ENCODE measurements at places on chromosomes 3 and 15.

DNA sequence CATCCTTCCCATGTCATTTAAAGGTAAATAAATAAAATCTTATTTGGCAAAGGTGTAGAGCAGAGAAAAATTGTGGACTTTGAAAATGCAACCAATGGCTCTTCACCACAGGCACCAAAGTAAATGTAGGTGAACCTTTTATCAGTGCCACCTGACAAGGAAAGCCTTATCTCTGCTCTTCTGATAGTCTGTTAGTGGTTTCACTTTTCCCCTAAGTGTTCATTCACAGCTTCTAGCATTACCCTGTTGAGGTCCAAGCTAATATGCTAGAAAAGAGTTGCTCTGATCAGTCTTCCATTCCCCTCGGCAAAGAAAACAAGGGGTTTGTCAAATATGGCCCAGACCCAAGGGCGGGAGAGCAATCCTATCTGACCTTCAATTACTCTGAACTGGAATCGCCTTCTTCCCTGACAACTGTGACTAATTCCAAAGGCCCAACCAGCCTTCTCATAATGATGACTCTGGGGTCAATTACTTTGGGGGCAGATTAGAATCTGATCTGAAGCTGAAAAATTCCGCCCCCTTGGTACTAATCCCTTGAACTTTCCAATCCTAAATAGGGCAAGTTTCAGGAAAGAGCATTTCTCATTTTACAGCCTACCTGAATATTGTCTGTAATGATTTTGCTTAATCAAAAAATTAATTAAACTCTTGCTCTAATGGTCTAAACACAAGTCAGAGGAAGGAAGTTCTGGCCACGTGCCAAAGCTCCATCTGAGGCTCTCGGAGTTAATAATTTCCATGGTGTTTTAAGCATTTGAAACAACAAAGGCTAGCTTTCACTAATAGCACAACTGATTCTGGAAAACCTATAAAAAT lies 52.4 kb downstream of the SETMAR start:
- DNase-seq = no peak

GRCh38 chr3:141150081-141150830 lies 81.4 kb upstream of the PXYLP1 start:
- no peak for DNase-seq

DNA sequence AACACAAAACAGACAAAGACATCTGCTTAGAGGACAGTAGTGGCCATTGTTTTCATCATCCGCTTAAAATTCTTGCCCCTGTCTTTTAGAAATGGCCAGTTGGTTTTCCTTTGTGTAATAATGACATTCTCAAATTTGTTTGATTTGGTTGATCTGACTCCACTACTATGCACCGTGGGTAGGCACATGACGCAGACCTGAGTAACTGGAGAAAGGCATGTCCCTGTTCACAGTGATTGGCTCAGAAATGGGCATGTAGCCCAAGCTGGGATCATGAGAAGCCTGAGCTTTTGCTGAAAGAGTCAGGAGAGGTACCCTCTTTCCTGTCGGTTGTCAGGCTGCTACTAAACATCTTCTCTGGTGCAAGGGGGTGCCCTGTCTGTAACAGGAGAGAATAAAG lies 36.6 kb upstream of the MAGI1 start:
- DNase-seq = peak; percentile 52

DNA sequence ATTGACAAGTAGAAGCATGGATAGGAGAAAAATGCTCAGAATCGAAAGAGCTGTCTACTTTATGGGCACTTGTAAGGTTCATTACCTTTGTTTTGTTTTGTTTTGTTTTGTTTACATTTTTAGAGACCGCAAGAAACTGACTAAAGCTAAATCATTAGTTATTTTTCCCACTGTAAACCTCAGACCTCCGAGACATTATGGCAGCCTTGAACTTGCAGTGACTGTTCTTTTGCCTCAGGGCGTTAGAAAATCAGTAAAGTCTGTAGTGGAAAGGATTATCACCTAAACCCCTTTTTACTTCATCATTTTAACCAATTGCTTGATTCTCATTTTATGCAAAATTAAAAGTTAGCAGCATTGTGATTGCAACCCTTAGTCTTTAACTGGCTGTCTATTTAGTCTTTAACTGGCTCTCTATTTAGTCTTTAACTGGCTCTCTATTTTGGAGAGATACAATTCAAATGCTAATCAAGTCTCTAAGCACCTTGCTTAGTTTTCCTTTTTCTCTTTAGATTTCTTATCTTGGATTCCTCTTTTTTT lies 383.3 kb upstream of the ROBO2 start:
- no peak for DNase-seq

GRCh38 chr15:25863111-25863967 lies at the start of gene ATP10A:
TSS of gene ATP10A (minus strand) at chr15:25863327. CDS start at chr15:25863096, 231 bp downstream.
- peak; percentile 76 for DNase-seq

DNA sequence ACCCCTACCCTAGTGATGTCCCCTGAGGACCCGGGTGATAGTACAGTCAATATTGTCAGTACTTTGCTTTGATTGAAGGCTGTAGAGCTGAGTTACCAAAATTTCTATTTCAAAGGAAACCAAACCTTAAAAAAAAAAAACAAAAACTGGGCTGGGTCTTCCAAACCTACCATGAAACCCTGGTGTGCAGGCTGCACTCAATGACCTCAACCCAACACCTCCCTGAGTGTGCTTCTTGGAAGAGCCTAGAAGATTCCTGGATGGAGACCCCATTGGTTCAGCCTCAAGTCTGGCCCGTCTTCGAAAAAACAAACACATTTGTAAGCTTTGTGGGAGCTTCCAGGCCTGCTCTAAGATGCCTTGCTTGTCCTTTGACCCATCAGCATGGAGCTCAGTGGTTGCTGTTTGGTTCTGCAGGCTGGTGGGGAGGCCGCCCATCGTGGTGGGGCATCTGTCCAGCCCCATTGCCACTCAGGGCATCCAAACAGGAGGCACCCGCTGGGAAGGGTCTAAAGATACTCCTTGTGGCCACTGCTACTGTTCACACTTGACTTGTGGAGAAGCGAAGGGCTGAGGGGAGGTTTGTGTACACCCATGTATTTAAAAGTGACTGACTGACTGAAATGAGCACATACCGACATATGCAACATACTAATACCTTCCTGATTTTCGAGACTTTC lies 32.2 kb downstream of the CRTAP start:
- no peak for DNase-seq

DNA sequence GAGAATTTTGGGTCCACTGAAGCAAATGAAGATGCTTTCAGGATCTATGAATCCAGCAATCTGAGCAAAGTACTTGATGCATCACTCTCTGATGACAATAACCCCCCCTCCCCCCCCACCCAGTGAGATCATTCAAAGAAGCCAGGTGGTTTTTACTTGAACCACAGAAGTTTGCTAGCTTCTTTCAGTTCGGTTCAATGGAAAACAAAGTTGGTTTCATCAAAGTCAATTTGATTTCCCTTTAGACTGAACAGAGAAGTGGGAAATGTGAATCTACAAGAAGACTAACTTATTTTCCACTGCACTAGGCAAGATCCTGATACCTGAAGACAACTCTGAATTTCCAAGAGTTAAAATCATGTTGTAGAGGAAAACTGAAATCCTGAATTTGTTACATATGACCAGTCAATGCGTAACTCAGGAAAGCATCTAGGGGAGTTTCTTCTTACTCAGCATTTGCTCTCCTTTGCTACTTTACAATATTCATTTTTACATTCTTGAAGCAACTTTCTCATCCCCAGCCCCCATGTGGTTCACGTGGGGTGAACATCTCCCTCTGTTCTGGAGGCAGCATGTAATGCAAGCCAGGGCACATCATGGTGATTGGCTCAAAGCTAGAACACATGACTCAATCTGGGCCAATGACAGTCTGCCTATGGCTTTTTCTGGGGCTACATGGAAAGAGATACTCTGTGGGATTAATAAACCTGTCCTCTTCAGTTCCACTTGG lies 572.6 kb downstream of the FOXP1 start:
- DNase-seq = no peak

DNA sequence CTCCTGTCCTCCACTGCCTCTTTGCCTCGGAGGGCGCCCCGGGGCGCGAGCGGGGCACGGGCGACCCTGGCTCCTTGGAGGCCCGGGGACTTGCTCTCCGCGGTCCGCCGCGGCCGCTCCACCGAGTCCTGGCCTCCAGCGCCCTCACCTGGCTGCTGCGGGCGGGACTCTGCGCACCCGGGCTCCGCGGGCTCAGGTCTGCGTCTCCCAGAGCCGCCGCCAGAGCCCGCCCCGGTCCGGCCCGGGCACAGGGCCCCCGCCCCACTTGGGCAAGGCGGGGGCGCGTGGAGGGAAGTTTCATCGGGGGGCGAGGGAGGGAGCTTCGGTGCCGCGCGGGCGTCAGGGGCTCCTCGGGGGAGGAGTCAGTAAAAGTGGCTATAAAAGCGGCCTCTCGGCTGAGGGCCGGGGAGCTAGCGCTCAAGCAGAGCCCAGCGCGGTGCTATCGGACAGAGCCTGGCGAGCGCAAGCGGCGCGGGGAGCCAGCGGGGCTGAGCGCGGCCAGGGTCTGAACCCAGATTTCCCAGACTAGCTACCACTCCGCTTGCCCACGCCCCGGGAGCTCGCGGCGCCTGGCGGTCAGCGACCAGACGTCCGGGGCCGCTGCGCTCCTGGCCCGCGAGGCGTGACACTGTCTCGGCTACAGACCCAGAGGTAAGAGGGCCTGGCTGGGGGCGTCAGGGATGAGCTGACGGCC lies at the start of gene CEMIP:
Gene CEMIP (plus strand): TSS at position 407 of the 694 bp plus-strand sequence. CDS start 94,510 bp downstream, outside the sequence.
- DNase-seq = peak; percentile 86

DNA sequence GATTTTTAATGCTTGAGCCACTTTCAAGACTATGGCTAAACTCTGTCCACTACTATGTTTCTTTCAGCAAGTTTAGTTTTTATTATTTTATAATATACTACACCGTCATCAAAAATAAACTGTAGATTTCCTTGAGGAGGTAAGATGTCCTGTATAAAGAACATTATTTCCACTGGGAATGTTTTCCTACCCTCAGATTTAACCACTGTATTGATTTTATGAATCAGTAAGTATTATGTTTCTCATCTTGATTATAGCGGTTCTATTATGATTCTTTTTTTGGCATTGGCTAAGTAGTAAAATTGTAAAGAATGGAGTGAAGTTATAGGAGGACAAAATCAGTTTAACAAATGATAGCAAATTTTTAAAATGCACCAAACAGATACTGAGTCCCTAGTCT lies 44.4 kb downstream of the ADAM10 start:
- DNase-seq = no peak

DNA sequence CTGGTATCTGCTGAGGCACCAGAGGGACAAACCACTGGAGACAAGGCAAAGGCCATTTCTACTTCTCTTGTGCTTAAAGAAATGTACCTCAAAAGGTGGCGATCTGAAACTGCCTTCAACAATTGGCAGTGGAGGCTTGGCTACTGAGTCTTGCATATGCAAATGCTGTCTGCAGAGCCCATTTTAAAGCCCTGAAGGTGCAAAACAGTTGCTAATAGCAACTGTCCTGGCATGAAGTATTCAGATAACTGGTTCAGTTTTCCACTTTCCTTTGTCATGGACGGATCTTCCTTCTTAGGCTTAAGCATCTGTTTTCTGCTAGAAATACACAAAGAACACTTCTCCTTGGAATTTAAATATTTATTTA lies 71.4 kb upstream of the PSMD6 start:
- no peak for DNase-seq

GRCh38 chr3:43695443-43695842 lies 4.7 kb downstream of the ABHD5 start:
- DNase-seq = peak; percentile 36

GRCh38 chr3:186330772-186331460 lies 31.1 kb downstream of the DGKG start:
- no peak for DNase-seq

- peak; percentile 65 for DNase-seq
Observed at GRCh38 chr3:150787741-150788370, 24.9 kb upstream of the SIAH2 start.

GRCh38 chr3:58588030-58588614 lies 10.9 kb upstream of the FAM107A start:
- DNase-seq = peak; percentile 58

- peak; percentile 30 for DNase-seq
Observed at GRCh38 chr3:24829011-24829581, 334.4 kb upstream of the THRB start.

GRCh38 chr3:61173676-61174075 lies 77.6 kb downstream of the FHIT start:
- DNase-seq = no peak

DNA sequence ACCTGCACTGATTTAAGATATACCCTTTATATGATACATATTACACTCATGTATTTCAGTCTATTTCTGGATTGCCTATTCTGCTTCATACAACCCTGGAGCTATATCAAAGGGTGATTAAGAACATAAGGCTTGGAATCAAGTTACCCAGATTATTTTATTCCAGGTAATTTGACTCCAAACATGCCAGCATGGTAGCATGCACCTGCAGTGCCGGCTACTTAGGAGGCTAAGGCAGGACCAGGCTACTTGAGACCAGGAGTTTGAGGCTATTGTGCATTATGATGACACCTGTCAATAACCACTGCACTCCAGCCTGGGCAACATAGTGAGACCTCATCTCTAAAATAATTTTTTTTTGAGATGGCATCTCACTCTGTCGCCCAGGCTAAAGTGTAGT lies 50.4 kb upstream of the NEO1 start:
- DNase-seq = no peak

- peak; percentile 83 for DNase-seq
Observed at GRCh38 chr15:31932576-31932975, 97.7 kb upstream of the CHRNA7 start.

DNA sequence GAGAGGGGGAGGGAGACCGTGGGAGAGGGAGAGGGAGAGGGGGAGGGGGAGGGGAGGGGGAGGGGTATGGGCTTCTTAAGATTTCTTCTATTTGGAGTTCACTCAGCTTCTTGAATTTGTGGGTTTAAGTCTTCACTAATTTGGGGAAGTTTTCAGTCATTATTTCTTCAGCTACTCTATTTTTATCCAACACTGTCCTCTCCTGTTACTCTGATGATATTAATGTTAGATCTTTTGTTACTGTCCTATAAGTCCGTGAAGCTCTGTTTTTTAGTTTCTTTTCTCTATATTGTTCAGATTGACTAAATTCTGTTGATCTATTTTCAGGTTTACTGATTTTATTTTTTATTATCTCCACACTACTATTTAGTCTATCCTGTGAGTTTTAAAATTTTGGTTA lies 351.5 kb upstream of the TPM1 start:
- no peak for DNase-seq

- DNase-seq = no peak
Observed at GRCh38 chr15:89903858-89904130, 9.0 kb downstream of the ARPIN start.

- no peak for DNase-seq
Observed at GRCh38 chr3:81864272-81864671, 102.8 kb upstream of the GBE1 start.

GRCh38 chr3:217099-217813 lies 20.7 kb downstream of the CHL1 start:
- no peak for DNase-seq

All from fibroblast of skin of scalp (primary cell).